ENCODE measurements at places on chromosomes 3 and 15.
A peak's percentile ranks its signal among the peaks of the same experiment; 100 is the strongest.

DNA sequence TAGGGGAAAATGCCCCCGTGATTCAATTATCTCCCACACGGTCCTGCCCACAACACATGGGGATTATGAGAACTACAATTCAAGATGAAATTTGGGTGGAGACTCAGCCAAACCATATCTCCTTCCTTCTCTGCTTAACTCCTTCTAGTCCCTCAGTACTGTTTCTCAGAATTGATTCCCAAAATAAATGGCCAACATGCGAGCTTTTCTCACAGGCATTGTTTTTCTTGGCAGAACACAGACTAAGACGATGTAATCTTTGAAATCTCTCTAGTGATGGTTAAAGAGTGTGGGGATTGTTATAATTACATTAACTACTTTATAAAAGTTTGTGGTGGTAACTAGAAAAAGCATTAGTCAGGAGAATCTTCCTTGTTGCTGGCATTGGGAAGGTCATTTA lies 366.5 kb downstream of the LPP start:
- peak; percentile 59 for DNase-seq

DNA sequence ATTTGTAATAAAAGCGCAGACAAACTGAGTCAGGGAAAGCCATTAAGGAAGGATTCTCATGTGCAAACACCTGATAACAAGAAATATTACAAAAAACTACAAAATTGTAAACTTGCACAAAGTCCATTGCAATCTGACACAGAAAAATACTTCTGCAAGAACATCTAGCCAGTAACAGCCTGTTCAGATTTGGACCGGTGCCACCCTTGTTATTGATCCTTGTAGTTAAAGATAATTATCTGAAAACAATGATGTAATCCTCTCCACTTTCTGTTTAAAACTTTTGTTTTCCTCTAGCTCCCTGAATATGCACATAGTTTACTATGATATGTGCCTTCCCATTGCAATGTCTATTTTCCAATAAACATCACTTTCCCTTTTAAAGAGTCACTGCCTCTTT lies 1090.2 kb downstream of the PLOD2 start:
- no peak for DNase-seq

- peak; percentile 53 for DNase-seq
These were observed 159.7 kb downstream of the POLR2M start for GRCh38 chr15:57866149-57866736.

DNA sequence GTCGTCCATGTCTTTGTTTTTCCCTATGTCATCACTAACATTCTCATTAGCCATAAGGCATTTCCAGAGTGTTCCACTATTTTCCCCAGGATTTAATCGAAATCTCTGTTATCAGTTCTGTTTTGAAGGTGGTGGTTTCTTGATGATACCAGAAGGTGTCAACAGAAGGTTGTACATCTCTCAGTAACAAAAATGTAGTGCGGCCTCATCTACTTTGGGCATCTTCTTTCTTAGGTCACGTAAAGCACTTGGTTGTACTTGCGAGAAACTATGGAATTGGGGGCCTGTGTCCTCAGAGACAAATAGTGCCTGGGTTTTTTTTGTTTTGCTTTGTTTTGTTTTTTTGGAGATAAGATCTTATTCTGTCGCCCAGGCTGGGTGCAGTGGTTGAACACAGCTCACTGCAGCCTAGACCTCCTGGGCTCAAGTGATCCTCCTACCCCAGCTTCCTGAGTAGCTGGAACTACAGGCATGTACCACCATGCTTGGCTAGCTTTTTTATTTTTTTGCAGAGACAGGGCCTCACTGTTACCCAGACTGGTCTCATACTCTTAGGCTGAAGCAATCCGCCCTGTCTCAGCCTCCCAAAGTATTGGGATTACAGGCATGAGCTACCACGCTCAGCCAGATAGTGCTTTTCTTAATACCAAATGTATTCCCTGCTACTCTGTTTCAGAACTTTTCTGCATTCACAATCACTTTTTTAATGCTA lies 61.2 kb upstream of the FURIN start:
- no peak for DNase-seq

DNA sequence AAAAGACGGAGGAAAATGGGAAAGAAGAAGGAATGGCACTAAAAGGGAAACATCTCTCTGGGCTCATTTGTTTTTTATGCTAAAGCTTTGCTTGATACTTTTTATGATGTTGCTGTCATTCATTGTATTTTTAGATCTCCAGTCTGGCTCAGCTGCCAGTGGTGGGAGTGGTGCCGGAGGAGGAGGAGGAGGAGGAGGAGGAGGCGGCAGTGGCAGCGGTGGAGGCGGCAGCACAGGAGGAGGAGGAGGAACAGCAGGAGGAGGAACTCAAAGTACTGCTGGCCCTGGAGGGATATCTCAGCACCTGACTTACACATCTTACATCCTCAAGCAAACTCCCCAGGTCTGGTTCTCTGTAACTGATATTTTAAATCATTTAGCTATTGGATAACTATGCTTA lies 49.6 kb downstream of the MAP6D1 start:
- no peak for DNase-seq

GRCh38 chr3:170128259-170128976 lies 53.1 kb downstream of the PHC3 start:
- no peak for DNase-seq

DNA sequence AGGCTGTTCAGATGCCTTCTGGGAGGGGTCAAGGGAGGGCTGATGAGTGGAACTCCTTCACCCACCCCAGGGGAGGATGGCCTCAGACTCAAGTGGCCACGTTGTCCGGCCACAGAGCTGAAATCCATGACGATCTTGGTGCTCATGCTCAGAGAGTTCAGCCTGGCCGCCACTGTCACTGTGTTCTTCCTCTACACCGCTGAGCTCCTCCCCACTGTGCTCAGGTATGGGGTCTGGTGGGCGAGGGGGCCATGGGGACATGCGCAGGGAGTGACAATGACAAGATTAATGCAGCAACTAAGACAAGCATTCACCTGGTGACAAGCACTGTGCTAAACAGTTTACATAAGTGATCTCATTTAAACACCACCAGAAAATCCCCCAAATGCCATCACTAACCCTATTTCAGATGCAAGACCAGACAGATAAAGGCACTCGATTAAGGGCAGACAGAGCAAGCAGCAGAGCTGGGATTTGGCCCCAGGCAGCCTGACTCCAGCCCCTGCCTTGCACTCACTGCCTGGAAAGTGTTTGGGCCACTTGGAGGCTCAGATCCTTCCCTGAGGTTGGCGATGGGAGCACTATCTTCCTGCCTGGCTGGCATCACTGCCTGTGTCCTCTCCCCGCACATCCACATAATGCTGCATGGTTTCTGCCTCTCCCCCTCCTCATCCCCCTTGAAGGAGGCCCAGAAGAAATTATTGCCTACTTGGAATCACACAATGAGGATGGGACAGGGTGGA lies 30.9 kb upstream of the XYLB start:
- no peak for DNase-seq

DNA sequence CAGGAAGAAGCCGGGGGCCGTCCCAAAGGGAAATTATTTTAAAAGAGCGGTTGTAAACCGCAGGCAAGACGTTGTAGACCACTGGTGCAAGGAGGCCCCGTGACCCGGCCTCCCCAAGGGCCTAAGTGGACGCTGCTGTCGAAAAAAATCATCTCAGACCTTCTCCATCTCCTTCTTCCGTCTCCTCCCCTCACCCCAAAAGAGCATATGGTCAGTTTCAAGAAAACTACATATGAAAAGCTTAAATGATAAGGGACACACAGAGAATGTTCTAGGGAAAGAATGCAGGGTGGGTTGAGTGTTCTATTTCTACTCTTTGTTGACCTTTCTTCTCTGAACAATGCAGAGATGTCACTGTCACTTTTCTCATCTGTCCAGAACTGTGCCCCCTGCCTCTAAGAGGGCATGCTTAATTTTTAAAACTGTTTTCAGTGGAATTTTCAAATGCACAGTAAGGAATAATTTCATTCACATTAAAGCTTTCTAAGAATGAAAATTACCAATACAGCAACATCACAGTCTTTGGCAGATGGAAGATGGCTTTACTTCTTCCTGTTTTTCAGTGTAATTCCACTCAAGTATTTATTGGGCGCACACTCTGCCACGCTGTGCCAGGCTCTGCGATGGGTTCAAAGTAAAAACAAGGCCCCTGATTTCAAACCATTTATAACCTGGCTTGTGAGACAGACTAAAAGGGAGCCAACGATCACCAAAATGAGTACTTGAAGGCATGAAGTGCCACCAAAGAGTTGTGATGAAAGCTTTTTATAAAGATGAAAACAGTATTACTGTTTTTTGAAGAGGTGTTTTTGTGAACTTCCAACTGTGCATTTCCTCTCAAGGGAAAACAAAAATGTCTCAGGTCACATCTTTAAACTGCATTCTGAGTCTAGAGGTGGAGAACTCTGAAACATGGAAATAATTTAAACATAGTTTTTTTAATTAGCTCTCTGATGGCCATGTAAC lies 891 bp upstream of the TOP2B start:
- no peak for DNase-seq
